ENCODE measurements at places on chromosomes 7 and 10.
A peak's percentile ranks its signal among the peaks of the same experiment; 100 is the strongest.

- peak; percentile 84 for DNase-seq
Observed at GRCh38 chr10:688312-689120, 952 bp downstream of the DIP2C start.

- no peak for DNase-seq
Observed at GRCh38 chr10:21811245-21811585, 192.3 kb downstream of the DNAJC1 start.

- no peak for DNase-seq
Observed at GRCh38 chr10:74929197-74929596, 102.8 kb downstream of the KAT6B start.

DNA sequence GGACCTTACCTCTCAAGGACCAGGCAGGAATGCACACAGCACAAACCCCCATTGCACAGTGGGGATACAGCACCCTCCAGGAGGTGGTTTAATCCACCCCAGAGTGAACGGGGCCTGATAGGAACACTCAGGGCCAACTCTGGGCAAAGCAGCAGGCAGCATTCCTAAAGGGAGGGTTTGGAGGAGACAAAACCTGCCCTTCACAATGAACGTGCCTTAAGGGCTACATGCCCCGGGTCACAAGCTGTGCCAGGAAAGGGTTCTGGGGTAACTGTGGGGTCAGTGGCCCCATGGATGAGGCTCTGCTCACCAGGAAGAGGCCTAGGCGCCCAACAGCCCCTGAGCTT lies 1.1 kb downstream of the GPRIN2 start:
- no peak for DNase-seq

DNA sequence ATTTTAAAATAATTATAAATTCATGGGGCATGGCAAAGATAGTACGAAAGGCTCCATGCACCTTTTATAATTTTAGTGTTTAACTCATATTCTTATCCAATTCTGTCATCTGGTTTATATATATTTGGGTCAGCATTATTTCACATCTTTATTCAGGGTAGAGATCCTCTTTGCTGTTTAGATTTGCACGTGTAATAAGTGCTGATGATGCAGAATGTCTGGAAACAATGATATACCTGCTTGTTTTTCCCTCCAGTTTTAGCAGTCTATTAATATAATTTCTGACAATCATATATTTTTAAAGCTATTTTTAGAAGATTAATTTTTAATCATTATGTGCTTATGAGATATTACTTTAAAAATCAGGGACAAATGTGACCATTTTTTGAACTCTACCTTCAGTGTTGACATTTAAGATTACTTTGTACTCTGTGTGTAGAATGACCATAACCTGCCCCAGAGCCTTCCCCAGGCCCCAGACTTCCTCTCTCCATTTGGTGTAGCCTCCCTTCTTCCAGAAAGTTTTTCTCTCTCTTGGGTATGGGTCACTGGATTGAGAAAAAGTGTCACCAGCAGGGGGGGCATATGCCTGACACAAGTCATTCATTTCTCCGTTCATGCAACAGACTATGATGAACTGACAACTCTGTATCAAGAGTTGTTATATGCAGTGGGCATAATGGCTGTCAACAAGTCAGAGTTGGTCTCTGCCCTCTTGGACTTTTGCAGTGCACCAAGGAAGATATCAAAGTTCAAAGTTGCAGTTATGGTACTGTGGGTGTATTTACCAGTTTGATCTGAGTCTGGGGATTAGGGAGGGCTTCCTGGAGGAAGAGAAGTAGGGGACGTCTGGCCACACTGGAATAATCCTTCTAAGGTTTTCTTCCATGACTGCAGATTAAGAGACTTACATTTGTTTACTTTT lies 192.6 kb upstream of the CCDC6 start:
- no peak for DNase-seq

DNA sequence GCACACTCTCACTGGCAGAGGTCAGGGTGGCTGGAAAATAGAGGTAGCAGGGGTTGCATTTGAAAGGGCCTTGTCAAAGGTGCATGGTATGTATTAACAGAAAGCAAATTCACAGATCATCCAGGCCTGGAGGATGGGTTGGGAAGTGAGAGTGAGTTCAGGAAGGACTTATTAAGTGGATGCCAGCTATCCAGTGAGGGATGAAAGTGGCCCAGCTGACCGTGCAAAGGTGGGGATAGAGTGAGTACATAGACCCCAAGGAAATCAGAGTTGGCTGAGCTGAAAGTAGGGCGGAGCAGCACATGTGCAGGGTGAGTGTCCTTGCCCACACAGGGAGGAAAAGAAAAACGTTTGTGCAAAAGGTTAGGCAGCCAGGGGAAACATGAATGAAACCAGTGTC lies 58.1 kb downstream of the HECW1 start:
- no peak for DNase-seq

DNA sequence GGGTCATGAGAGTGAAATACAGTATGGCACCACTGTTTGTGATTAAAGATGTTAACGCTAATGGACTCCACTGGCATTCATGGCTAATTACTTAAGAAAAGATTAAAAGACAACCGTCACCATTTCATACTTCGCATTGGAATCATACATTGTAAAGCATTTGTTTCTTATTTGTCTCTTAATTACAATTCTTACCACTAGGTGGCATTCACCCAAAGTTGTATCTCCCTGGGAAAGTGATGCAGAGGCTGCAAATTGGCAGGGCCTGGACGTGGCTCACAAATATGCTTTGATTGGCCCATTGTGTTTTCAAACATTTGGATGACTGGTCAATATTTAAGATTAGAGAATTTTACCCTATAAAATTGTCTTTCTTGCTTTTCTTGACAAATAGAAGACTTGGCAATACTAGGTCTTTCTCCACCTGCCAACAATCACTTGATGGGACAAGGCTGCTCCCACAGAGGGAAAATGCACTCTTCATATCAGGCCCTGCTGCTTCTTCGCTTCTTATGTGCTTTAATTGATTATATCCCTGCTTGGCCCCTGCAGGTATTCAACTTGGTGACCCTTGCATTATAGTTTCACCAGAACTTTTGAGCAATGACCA lies 72.1 kb upstream of the STARD3NL start:
- DNase-seq, result no peak

DNA sequence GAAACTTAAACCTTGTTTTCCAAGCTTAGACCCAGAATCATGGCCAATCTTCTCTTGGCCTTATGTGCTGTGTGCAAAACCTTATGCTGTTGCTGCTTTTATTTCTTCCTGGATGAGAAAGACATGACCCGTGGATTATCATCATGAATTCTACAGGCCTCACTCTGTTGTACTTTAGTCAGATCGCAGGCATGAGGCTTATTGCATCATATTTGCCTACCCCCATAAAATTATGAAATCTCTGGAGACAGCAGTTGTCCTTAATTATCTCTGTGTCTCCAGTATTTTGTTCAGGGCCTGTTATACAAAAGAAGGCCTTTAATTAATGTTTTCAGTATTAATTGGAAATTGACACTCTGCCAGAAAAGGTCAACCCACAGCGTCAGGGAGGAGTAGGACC lies 71.6 kb downstream of the PLCE1 start:
- DNase-seq, result no peak

- no peak for DNase-seq
Observed at GRCh38 chr10:99370993-99371392, 41.8 kb downstream of the CNNM1 start.

DNA sequence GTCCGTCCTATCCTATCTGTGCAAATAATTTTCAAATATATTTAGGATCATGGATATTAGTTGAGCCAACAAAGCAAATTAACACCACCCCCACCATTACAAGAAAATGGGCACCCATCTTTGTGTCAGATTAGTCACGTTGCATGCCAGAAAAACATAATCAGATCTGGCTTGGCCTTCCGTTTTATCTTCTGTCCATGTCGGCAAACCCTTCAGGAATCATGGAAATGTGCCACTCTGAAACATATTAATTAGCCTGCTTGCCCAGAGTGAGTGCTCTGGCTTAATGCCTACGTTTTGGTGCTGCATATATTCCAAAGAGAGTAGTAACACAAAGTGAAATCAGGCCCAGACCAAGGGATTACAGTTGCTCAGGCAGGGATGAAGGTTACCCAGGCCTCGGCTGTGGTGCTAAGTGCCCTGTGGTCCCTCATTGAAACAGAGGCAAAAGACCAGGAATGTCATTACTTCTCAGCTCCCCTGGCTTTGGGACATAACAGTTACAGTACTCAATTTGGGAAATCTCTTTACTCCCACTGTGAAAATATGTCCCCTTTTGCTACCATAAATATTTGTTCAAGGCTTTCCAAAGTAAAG lies 154.0 kb upstream of the LSM8 start:
- no peak for DNase-seq

DNA sequence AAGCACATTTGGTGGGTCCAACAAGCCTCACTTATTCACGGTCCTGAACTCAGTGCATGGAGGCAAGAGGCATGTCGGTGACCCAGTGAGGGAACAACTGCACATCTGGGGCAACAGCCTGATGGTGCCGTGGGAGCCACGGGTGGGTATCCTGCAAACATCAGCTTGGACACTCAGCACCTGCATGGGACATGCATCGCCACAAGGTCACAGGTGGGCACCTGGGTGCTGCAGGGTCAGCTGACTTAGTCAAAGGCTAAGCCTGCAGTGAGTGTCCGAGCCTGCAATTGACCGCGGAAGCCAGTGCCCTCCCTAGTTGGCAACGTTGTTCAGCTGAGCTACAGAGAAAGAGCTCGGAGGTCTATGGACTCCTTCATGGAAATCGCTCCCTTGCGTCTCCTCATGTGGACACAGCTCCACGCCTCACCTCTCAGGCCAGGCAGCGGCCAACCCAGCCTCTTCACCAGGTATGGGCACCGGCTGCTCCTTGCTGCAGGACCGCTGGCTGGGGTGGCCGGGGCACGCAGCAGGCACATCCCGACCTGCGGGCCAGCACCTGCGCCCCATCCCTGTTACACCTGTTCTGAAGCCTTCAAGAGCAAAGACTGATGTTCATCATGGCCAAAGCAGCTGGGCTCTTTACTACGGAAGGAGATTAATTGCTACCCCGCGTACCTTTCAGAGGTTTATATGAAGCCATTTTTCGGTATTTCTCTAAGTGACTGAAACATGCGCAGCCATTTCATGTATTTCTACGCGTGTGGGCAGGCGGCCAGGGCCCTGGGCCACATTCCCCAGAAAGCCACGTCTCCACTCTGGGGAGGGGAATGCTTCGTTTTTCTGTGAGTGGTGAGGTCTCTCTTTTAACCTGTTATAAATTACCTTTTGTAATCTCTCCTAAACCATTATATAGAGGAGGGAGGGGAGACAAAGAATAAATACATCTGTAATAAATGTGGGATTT lies 380.7 kb downstream of the DNAJB6 start:
- DNase-seq, result no peak

- no peak for DNase-seq
Observed at GRCh38 chr10:74991435-74991834, 120.0 kb upstream of the SAMD8 start.

DNA sequence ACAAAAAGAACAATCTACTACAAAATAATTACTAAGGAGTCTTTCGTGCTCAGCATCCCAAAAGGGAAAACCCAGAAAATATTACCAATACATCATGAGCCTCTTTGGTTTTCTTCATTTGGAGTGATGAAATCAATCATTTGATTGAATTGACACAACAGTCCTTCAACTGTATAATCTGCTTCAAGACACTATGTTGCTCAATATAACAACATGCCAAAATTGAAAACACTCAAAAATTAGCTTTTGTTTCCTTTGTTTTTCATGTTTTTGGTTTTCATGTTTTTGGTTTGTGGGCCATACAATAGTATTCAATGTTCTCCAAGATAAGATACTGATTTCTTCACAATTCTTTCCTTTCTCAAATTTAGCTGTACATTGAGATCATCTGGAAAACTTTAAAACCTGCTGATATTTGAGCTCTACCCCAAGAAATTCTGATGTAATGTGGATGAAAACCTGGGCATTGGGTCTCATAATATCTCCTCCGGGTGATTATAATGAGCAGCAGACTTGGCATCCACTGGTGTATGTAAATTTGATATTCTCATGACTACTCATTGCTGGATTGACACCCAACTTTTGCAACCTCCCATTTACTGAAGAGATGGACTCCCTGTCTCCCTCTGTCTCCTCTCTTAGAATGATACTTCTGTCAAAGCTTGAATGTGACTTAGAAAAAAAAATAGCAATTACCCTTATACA lies 4.6 kb downstream of the SOSTDC1 start:
- no peak for DNase-seq

DNA sequence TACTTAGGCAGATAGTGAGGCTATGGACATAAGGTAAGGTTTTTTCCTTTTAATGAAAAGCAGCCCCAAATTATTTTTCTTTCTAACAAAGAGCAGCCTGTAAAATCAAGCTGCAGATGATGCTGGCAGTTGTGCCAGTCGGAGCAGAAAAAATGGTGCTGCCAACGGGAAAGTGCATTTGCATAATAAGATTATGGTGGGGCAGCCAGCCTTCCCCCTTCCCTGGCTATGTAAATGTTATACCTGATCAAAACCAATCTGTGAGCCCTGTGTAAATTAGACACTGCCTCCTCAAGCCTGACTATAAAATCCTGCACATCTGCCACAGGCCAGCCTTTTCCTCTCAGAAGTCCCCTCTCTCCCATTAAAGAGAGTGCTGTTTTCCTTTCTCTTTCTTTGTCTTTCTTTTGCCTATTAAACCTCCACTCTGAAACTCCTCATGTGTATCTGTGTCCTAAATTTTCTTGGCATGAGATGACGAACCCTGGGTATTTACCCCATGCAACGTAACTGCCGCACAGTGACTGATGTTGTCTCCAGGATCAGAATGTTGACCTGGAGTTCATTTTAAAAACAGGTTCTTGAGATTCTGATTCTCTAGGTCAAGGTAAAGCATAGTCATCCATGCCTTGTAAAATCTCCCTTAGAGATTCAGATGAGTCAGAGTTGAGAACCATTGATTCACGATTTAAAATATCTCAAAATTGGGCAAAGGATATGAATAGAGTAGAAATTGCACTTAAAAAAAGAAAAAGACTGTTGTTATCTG lies 167.3 kb upstream of the C1GALT1 start:
- no peak for DNase-seq

DNA sequence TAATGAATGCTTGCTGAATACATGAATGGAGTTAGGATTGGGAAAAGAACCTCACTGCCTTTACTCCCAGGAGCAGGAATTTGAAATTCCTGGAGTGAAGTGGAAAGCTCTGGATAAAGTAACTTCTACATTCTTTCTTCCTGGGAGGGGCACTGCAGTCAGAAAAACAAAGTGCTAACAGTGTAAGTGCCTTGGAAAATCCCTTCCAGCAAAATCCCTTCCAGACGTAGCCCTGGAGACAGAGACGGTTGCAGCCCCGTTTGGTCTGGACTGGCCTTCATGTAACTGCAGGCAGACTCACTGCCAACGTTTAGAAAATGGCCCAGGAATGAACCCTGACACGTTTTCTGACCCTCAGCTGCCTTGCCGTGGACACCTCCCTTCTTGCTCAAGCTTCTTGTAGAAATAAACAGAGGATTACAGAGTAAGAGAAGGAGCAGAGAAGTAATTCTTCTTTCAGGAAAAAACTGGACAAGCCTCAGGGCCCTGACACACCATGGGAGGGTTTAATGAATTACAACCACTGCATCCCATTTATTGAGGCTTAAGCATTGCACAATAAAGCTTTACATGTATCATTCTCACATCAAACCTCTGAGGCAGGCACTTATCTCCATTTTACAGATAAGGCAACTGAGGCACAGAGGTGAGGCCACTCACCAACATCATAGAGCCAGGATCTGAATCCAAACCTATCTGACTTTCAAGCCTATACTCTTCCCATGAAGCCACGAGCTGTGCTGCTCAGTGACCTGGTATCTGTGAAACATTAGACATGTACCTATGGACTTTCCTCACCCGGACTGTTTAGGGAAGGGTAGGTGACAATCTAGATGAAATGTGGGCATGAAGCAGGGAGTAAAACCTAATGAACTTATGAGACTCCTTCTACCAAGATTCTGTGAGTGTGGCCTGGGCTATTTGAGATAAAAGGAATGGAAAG lies 7.8 kb downstream of the ITPRIP start:
- peak; percentile 5 for DNase-seq

GRCh38 chr7:135980012-135980551 lies 2.9 kb upstream of the MTPN start:
- DNase-seq, result no peak
